ENCODE measurements at places on chromosomes 12 and 14.

GRCh38 chr14:95222870-95223398, 65.6 kb upstream of the DICER1 start:
- no peak for DNase-seq

GRCh38 chr12:26298785-26299621, 103.6 kb downstream of the SSPN start:
- DNase-seq, result peak; percentile 50

DNA sequence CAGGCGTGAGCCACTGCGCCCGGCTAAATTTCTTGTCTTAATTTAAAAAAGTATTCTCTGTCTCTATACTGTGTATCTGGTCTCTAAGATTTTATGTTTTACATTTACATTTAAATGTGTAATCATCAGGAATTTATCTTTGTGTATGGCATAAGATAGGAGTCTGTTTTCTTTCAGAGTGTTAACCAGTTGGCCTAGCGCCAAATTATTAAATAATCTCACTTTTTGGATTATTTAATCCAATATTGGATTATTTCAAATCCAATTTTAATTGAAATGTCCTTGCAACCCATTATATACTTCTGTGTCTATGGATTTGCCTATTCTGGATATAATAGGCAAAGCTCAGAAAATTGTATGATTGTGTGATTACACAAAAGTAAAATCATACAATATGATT, 45.0 kb downstream of the BAZ2A start:
- DNase-seq, result no peak

GRCh38 chr12:659090-659683, 4.1 kb downstream of the NINJ2 start:
- DNase-seq, result peak; percentile 71

DNA sequence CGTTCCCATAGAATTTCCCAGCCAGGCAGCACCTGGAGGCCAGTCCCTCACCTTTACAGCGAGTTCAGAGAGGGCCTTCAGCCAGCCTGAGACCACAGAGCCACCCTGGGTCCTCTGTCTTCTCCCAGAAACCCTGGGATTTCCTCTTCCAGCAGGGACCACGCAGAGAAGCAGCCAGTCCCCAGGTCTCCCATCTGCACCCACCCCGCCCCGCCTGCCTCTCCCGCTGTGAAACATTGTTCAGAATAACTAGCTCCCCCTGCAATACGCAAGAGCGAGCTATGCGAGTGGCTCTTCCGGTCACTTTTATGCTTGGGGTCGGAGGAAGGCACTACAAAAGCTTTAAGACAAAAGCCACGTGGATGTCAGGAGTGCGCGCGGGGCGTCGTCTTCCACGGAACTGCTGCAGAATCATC, 77.8 kb downstream of the SERPINA3 start:
- DNase-seq, result no peak

DNA sequence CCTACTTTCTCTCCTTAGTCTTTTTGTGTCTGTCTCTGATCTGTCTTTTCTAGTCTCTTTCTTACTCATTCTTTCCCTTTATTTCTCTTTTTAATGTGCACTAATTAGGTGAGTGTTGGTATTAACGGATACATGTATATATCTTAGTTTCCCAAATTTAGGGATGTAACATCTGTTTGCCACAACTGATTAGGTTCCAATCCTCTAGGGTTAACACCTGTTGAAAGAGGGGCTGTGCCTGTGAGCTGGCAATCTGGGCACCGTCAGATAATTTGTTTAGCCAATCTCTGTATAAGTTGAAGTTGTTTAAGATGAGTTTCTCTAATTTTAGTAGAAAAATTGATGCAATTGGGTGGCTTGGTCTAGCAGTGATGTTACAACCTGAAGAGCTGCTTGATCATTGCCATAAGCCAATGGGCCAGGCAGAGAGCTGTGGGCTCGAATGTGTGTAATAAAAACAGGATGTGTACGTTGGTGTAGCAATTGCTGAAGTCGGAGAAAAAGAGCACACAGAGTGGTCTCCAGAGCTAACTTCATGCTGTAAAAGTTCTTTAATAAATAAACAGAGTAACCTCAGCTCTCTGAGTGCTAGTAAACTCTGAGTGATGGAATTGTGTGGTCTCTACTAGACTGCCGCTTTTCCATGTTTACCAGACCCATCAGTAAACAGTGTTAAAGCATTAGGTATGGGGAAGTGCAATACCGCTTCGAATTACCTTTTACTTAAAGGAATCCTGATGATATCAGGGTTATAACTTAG, 18.3 kb upstream of the LYZ start:
- DNase-seq, result peak; percentile 17

GRCh38 chr12:7834701-7835100, 38.0 kb downstream of the SLC2A14 start:
- DNase-seq, result no peak

DNA sequence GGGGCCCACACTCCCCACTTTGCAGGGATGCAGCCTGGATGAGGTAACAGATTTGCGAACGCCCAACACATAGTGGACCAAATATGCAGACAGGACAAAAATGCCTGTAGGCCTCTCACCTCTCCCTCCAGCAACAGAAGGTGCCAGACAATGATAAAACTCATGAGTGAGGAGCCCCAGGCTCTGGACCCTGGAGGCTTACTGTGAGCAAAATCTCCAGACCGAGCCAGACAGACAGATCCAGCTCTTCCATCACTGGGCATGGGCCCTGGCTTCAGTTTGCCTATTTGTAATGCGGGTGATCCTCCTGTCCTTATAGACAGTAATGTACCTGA, 42.3 kb downstream of the IRF2BPL start:
- no peak for DNase-seq

DNA sequence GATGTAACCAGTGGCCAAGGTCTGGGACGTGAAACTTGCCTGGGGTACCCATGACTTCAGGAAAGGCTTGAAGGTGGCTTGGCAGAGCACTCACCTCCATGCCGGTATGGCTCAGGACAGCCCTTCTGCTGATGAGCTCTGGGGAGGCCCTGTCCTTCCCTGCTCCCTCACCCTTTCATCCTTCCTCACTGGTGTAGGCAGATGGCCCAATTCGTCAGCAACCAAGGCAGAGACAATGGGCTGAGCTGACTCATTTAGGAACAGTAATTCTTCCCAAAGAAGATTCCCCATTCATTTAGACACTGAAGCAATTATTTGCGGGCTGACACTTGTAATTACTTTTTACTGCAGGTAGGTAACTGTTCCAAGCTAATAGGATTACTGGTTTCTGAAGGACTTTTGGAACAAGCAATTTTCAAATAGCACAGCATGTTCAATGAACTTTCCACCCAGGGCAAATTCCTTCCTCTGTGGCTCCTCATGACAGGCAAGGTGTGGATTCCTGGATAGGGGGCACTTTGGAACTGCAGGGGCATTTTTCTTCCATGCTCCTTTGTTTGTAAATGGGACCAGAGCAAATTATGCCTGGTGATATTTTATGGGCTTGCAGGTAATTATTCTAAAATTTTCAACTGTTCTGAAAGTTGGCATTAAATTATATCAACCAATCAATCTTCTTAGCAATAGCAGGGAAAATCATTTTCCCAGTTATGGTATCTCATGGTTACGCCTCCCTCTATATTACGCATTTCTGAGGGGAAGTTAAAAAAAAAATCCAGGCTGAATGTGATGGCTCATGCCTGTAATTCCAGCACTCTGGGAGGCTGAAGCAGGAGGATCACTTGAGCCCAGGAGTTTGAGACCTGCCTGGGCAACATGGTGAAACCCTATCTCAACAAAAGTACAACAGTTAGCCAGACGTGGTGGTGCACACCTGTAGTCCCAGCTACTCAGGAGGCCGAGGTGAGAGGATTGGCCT, 24.1 kb upstream of the NRDE2 start:
- DNase-seq, result peak; percentile 58

GRCh38 chr12:128789356-128789929, 34.3 kb downstream of the SLC15A4 start:
- DNase-seq, result no peak

DNA sequence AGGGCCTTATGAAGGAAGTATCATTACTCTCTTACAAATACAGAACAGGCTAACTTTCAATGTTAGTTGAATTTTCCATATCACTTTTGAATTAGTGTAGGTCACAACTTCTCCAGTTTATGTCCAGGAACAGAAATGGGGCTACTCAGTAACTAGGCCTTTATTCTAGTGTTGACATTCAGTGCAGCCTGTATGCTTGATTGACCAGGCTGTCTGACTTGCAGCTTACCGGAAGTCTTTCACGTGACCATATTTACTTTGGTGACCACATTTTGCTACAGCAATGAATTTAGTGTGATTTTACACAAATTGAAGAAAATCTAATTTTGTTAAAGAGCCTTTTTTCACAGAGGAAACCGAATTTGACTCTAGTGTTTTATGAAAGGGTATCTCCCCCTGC, 12.4 kb downstream of the MTERF2 start:
- no peak for DNase-seq

DNA sequence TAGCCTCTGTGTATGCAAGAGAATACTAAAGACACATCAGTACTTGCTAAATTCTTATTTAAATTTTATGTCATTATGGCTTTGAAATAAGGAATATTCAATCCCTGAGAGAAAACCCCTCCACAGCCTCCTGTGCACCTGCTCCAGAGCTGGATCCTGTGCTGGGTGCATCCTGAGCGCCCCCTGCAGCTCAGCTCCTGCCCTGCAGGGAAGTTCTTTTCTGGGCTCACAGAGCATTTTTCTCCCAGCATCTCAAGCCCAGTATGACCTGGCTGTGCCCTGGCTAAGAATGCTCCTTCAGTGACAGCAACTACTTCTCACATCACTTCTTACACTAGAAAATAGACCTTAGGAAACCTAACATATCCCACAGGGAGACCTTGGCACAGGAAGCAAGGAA, 1211.7 kb downstream of the TMEM121 start:
- DNase-seq, result no peak

- peak; percentile 90 for DNase-seq
These were observed at the start of gene ADAMTS20 for GRCh38 chr12:43551971-43552559. Gene ADAMTS20, minus strand, starts transcription at chr12:43552203. Its CDS starts 282 bp downstream, at chr12:43551921.

DNA sequence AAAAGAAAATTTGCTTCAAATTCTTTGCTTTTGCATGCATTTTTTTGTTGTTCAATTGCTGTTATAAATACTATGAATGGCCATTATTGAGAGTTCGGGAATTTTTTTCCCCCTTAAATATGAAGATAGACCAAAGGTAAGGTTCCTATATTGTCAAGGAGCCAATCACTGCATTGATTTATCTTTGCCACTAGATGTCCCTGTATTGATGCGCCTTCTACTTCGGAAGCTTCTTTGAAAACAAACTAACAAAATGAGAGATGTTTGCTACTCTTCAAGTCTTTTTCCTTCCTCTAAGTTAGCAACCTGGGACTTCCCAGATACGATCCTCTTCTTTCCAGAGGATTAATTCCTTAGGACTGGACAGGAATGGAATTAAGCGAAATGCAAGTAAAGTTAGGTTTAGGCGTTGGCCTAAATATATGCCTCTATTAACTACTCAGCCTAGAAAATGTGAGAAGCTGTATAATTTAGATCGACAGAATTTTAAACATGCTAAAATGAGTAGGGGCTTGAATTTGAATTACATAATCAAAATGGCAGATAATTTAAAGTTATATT, 318.1 kb downstream of the AEBP2 start:
- DNase-seq, result peak; percentile 54

GRCh38 chr14:34781242-34781641, 66.8 kb upstream of the CFL2 start:
- DNase-seq, result no peak

- DNase-seq, result no peak
These were observed 76.2 kb upstream of the FRMD6 start for GRCh38 chr14:51575349-51576116.

GRCh38 chr14:20415782-20416206, 2.5 kb upstream of the TEP1 start:
- peak; percentile 40 for DNase-seq

DNA sequence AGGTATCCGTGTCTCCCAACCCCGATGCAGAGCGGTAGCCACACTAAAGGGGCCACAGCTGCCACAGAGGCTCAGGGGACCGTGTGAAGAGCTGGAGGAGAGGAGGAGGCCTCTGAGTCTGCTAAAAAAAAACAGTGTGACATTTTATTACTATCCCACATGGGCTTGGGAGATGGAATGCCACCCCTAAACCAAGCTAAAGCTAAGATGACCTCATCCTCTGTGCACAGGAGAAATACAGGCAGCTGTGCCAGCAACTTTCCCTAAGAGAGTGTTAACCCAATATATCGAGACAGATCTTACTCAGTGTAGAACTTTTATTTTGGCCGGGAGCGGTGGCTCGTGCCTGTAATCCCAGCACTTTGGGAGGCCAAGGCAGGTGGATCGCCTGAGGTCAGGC, 18.0 kb downstream of the BCL2L14 start:
- no peak for DNase-seq

DNA sequence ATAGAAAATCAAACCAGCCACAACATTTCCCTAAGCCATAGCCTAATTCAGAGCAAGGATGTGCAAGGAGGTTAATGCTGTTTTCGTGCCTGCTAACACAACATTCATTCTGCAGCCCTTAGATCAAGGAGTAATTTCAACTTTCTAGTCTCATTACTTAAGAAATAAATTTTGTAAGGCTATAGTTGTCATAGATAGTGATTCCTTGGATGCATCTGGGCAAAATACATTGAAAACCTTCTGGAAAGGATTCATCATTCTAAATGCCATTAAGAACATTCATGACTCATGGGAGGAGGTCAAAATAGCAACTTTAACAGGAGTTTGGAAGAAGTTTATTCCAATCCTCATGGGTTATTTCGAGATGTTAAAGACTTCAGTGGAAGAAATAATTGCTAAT, 283.2 kb downstream of the RPAP3 start:
- no peak for DNase-seq

DNA sequence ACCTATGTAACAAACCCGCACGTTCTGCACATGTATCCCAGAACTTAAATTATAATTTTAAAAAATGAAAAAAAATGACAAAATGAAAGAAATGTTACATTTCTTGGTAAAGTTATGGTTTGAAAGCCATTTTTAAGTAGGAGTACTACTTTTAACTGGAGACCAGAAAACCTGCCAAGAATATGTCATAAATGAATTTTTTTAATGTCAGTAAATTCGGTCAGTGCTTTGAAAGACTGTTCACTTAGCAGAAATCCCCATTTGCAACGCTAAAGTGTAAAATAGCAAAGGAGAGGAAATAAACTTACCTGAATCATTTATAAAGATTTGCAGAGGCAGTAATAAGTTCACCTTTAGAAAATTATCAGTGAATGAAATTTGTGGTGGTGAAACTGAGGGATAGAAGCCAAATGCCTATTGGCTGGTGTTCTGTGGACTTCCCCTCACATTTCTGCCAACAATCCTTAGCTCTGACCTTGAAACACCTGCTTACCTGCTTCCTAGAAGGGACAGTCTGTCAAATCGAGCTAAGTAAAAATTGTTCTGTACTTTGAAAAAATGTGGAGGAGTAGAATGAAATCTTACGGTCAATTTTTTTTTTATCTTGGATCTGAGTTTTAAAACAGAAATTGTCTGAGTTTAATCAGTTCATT, 714.2 kb downstream of the SLC6A15 start:
- DNase-seq, result no peak
